ENCODE measurements at places on chromosomes 12 and 14. TPM values are rescaled to one million over a fixed set of nuclear protein-coding genes. Genes with fewer than 3 reads are reported as not detected.
A peak's percentile ranks its signal among the peaks of the same experiment; 100 is the strongest.

- H3K4me3 ChIP-seq: no peak overlapping the region
- no peaks in the 10 kb centered on the region for H3K36me3 ChIP-seq
- H3K4me1 ChIP-seq: no peaks in the 10 kb centered on the region
- H3K27ac ChIP-seq: no peak overlapping the region
- DNase-seq: no peak
These were observed 124.5 kb downstream of the ANO4 start for GRCh38 chr12:100919116-100919515.

GRCh38 chr14:105858676-105859025 lies 332.3 kb downstream of the TMEM121 start:
- DNase-seq: peak; percentile 18
- H3K27ac ChIP-seq: no peak overlapping the region
- no peaks in the 10 kb centered on the region for H3K27me3 ChIP-seq
- H3K36me3 ChIP-seq: no peaks in the 10 kb centered on the region
- no peak overlapping the region for H3K4me3 ChIP-seq

- no peak overlapping the region for H3K27ac ChIP-seq
- no peak for DNase-seq
- H3K4me1 ChIP-seq: no peaks in the 10 kb centered on the region
- H3K36me3 ChIP-seq: no peaks in the 10 kb centered on the region
- H3K27me3 ChIP-seq: no peaks in the 10 kb centered on the region
These were observed 90.0 kb downstream of the RMST start for GRCh38 chr12:97552410-97553121.

DNA sequence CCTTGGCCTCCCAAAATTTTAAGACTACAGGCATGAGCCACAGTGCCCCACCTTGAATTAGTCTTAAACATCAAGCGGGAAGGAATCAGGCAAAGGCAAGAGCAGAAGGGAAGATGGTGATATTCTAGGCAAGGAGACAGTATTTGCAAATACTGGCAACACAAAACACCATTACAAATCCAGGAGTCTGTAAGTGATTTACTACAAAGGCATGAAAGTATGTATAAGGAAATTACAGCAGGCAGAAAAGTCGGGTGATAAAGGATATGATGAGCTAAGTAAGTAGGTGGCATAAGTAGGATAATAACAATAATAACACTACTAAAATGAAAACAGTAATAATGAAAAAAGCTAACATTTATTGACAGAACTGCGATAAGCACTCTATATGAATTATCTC lies 28.5 kb downstream of the FMNL3 start:
- no peak overlapping the region for H3K4me3 ChIP-seq
- no peak overlapping the region for H3K27ac ChIP-seq
- H3K36me3 ChIP-seq: no peaks in the 10 kb centered on the region
- no peaks in the 10 kb centered on the region for H3K27me3 ChIP-seq
- no peak for DNase-seq

DNA sequence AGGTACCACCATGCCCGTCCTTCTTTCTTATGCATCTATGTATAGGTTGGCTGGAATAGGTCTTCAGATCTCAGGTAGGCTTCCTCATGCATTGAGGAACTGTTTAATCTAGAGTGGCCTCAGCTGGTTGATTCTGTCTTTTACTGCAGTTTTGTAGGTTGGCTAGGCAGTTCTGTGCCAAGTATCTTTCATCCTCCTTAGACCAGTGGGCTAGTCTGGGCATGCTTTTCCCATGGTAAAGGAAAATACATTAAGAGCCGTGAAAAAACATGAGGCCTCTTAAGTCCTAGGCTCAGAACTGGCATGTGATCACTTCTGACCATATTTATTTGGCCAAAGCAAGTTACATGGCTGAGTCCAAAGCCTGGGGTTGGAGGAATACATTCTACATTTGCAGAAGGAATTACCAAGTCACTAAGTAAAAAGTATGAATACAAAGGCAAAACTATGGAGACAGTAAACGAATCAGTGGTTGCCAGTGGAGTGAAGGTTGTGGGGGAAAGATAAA lies 137.3 kb downstream of the WIF1 start:
- no peak for DNase-seq
- H3K27me3 ChIP-seq: no peaks in the 10 kb centered on the region
- no peaks in the 10 kb centered on the region for H3K36me3 ChIP-seq
- no peak overlapping the region for H3K4me3 ChIP-seq
- no peak overlapping the region for H3K27ac ChIP-seq

Gene RASAL1
- 0.10 TPM for total RNA-seq

Gene KRT71
- not detected for total RNA-seq

Gene C12orf60
- 0.74 TPM for total RNA-seq
